A549 treated with Hydrocortisone at 1 μM for 4 hours (cell line): ENCODE measurements at places on chromosomes 11 and 22. TPM values are rescaled to one million over a fixed set of nuclear protein-coding genes. Genes with fewer than 3 reads are reported as not detected.

FAM180B gene
- total RNA-seq: not detected in 5 replicates

KCNK4 gene
- 0.07 to 0.10 TPM in 2 of 5 replicates, not detected in the others for total RNA-seq

DDTL gene
- total RNA-seq: 1.6 to 1.9 TPM (median 1.7 TPM) in 5 replicates

EED gene
- 23.5 to 28.3 TPM (median 26.0 TPM) in 5 replicates for total RNA-seq

KRTAP5-1 gene
- total RNA-seq: not detected in 5 replicates

STARD10 gene
- total RNA-seq: 17.8 to 21.2 TPM (median 18.2 TPM) in 5 replicates

ZW10 gene
- 11.9 to 15.6 TPM (median 12.7 TPM) in 5 replicates for total RNA-seq

PRDM10 gene
- total RNA-seq: 1.3 to 1.8 TPM (median 1.5 TPM) in 5 replicates

C22orf42 gene
- not detected in 5 replicates for total RNA-seq

ISX gene
- not detected in 5 replicates for total RNA-seq

OR51E1 gene
- total RNA-seq: not detected in 5 replicates

ANO3 gene
- 0.03 to 0.05 TPM in 2 of 5 replicates, not detected in the others for total RNA-seq
